Upper lobe of left lung (tissue), 6 donors: ENCODE measurements at places on chromosomes 2 and 18. TPM values are rescaled to one million over a fixed set of nuclear protein-coding genes. Genes with fewer than 3 reads are reported as not detected.

DNA sequence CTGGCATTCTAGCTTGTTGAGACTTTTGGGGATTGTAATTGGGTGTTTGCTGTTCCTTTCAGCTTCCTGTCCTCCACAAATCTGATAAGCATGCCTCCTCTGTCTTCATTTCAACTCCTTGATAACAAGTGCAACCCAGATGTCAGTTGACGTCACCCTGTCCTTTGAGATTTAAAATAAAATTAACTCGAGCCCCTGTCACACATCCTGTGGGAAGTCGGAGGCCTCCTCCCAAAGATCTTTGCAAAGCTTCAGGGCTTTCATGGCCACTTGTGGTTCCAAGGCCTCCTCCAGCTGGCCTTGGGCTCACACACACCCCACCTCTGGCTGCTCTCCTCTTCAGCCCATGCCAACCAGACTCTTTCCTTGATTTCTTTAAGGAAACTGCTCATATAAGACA, 69.9 kb upstream of the ITGA6 start:
- no peaks in the 10 kb centered on the region for H3K27me3 ChIP-seq
- no peak overlapping the region for H3K4me3 ChIP-seq
- H3K36me3 ChIP-seq: no peaks in the 10 kb centered on the region
- H3K27ac ChIP-seq: peak overlapping the region; percentile 76
- DNase-seq: no peak
- H3K4me1 ChIP-seq: no peaks in the 10 kb centered on the region

GRCh38 chr2:101698014-101698843, 722 bp downstream of the MAP4K4 start:
- peak; percentile 89 for DNase-seq
- H3K4me1 ChIP-seq: peaks cover 33% of the 10 kb centered on the region
- H3K27me3 ChIP-seq: no peaks in the 10 kb centered on the region
- peak overlapping the region; percentile 69 for H3K4me3 ChIP-seq
- H3K36me3 ChIP-seq: no peaks in the 10 kb centered on the region
- peak overlapping the region; percentile 87 for H3K27ac ChIP-seq

KCNIP3 gene
- total RNA-seq: 2.7 TPM

GRCh38 chr2:30031184-30031583, 109.8 kb upstream of the ALK start:
- H3K36me3 ChIP-seq: no peaks in the 10 kb centered on the region
- H3K4me1 ChIP-seq: no peaks in the 10 kb centered on the region
- DNase-seq: no peak
- no peaks in the 10 kb centered on the region for H3K27me3 ChIP-seq
- H3K4me3 ChIP-seq: no peak overlapping the region
- no peak overlapping the region for H3K27ac ChIP-seq

- H3K4me1 ChIP-seq: peaks cover 38% of the 10 kb centered on the region
- no peak for DNase-seq
- peak overlapping the region; percentile 21 for H3K27ac ChIP-seq
- H3K27me3 ChIP-seq: no peaks in the 10 kb centered on the region
- H3K4me3 ChIP-seq: no peak overlapping the region
Observed at GRCh38 chr2:30268296-30268871, 37.0 kb downstream of the LBH start.

COLEC11 gene
- total RNA-seq: not detected

GRCh38 chr2:231522418-231523180, 7.6 kb downstream of the NMUR1 start:
- H3K36me3 ChIP-seq: no peaks in the 10 kb centered on the region
- H3K27me3 ChIP-seq: no peaks in the 10 kb centered on the region
- no peak overlapping the region for H3K4me3 ChIP-seq
- DNase-seq: no peak
